Colonic mucosa (tissue), 4 donors: ENCODE measurements at places on chromosomes 1 and 21. TPM values are rescaled to one million over a fixed set of nuclear protein-coding genes. Genes with fewer than 3 reads are reported as not detected.

- DNase-seq, result no peak
- H3K36me3 ChIP-seq, result no peaks in the 10 kb centered on the region
- H3K27me3 ChIP-seq, result no peaks in the 10 kb centered on the region
- no peak overlapping the region for H3K4me3 ChIP-seq
Observed at GRCh38 chr21:17782051-17782450, 37.1 kb downstream of the C21orf91 start.

The GUCA2B gene
- 44.5 TPM for total RNA-seq

DNA sequence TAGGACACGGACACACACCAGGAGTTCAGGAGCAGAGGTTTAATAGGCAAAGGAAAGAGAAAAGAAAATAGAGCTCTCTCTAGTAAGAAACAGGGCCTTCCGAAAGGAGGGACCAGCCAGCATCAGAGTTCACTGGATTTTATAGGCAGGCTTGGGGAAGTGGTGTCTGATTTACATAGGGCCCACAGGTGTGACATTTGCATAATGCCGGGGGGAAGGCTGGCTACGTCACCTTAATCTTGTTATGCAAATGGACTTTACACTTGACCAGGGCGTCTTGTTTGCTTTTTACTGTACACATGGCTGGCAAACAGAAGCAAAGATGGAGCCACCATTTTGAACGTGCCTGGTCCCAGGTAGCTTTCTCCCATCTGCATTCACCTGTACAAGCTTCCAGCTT is at the start of gene OR14A16:
TSS of gene OR14A16 (minus strand) at position 97 of the 400 bp plus-strand sequence. CDS start 8,390 bp downstream, outside the sequence.
- H3K4me1 ChIP-seq, result no peaks in the 10 kb centered on the region
- no peaks in the 10 kb centered on the region for H3K27me3 ChIP-seq
- H3K27ac ChIP-seq, result no peak within 1 kb of the TSS
- DNase-seq, result no peak
- no peak within 1 kb of the TSS for H3K4me3 ChIP-seq
- no peaks in the 10 kb centered on the region for H3K36me3 ChIP-seq

The MEGF6 gene
- 6.4 TPM for total RNA-seq

The FNDC10 gene
- 4.2 TPM for total RNA-seq
